HuH-7.5 (cell line): ENCODE measurements at places on chromosomes 6 and 20.

- DNase-seq: peak; percentile 68
These were observed at the start of gene ULBP1 for GRCh38 chr6:149963462-149964307. ULBP1 (plus strand) TSS chr6:149963943; CDS start chr6:149964050, 107 bp downstream.

DNA sequence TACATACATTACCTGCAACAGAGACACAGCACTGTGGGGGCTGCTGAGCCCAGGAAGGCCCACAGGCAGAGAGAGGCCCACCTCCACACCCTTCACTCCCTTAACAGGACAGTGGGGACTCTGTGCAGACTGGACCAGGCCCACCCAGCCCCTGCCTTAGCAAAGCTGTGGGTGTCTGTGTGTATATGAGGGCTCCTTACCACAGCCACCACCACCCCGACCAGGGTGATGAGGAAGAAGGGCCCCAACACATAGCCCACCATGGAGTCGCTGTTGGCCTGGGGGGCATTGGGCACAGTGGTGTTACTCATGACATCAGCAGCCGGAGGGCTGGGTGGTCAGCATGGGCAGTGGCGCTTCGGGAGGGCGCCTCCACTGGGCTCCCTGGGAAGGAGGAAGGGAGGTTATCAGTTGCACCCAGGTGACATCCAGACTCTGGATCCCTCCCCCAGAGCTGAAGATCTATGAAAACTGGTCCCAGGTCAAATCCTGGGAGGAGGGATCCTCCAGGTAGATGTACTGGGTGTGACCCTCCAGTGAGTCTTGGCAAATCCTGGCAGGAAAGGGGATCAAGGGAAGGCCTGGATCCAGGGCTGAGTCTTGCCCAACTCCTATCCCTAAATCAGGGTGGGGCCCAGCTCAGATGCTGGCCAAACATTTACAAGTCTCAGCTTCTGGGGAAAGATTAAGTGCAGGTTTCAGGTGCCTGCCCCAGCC, 1.2 kb downstream of the SMIM29 start:
- no peak for DNase-seq

GRCh38 chr20:63235399-63235983, at the start of gene BIRC7:
BIRC7 (plus strand) TSS chr20:63235905; CDS start chr20:63236097, 192 bp downstream.
- DNase-seq: no peak

DNA sequence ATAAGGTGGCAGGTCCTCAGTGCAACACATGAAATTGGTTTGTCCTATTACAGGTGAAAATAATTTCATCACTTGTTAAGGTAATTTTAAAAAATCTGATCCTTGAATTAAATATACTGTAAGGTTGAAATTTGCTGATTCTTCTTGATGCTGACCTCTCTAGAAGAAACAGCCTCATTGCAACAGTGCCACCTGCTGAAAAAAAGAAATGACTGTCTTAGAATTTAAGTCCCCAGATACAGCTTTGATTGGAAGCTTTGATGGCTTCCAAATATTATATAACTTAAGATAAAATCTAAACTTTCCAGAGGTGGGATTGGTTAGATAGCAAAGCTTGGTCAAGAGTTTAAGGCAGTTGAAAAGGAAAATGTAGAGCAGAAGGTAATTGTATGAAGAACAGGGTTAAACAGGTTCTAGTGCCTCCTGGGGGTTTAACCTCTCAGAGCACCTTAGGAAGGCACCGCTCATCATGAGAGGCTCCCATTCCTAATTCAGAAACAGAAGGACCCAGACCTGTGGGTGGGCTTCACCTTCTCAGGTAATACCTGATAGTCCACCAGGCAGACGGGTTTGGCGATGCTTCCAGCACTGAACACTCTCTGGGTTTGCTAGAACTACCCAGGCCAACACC, 401.0 kb downstream of the PAX1 start:
- DNase-seq: no peak

DNA sequence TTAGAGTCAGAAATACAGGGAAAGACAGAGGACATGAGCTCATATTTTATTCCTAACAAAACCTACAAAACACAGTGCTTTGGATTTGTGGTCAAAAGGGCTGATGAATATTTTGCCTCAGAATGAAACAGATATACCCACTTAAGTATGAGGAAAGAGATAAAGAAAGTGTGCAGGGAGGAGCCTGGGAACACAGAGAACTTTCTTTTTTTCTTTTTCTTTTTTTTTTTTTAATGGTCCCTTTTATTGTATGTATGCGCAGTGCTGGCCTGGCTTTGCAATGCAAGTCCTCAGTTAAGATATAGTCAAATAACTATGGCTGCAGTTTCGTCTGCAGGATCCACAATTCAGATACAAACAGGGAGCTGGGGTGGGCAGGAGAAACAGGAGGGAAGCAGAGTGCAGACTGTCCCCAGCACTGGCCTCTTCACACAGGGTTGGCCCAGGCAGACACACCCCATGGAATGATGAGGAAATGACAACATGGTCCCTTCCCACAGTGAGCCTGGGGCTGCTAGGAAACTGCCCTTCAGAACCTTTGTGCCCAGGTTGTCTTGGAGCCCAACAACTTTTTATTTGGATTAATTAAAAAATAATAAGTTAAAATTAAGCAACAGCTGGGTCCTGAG, 629.8 kb upstream of the AGPAT4 start:
- no peak for DNase-seq

DNA sequence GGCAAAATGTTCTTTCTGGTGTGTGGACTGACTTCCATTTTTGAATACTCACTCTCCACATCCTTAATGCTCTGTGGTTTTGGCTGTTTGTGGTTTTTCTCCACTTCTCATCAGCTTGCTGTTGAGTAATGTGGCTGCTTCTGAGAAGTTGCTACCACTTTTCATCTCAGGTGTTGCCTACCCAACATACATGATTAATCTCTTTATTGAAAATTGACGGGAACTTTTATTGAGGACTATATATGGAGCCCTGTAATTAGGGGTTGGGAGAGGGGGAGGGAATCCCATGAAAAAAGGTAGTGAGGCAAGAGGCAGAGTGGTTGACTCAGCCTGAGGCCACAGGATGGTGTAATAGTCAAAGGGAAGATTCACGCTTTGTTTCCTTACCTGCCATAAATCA, 17.6 kb downstream of the IL22RA2 start:
- no peak for DNase-seq

DNA sequence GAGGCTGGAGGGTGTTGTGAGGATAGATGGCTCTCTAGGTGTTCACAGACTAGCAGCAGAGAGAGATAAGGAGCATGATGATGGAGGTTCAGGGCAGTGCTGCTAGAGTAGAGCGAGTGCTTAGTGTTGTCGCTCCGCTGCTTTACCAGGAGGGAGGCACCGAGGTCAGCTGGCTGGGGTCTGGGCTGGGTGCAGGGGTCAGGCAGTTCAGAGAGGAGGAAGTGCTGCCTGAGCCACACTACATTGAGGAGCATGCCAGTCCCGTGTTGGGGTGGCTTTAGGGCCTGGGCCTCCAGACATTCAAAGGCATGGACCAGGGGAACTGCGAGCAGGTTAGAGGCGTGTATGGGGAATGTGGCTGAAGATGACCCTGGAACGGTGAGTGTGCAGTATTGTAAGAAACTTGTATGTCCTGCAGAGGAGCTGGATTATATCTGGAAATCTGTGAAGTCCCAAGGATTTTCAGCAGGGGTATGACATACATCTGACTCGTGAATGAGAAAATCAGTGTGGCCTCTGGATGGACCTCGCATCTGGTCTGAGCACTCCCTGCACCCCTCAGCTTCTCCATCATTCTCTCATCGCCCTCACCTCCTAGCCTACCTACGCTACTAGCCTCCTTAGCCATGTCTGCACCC, 66.9 kb downstream of the IGF2R start:
- no peak for DNase-seq

DNA sequence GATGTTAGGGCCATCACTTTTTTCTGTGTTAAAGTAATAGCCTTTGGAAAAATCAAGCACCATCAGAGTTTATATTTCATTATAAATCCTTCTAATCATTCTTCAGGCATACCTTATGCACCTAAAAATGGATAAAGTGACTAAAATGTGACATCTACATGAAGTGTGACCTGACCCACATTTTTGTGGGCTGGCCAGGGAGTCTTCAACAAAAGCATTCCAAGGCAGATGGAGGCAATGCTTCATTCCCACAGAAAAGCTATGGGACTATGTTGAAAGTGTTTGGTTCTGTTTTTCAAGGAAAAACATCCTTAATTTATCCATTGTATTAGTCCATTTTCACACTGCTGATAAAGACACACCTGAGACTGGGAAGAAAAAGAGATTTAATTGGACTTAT, 58.8 kb upstream of the LTV1 start:
- no peak for DNase-seq

DNA sequence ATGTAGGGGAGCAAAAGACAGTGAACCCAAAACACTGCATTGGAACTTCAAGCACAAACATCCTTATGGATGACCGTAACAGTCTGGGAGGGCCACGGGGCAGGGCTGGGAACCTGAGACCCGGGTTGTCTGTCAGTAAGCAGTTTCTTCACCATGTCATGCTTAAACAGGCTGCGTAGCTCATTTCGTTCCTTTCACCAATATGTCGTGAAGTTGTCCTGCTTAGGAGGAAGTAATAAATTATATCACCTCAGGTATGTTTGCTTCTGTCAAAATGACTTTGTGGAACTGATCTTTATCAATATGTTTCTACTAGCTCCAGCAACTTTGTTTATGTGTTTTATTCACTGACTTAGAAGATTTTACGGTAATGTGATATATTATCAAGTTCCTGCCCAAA, 12.4 kb upstream of the MAK start:
- no peak for DNase-seq

DNA sequence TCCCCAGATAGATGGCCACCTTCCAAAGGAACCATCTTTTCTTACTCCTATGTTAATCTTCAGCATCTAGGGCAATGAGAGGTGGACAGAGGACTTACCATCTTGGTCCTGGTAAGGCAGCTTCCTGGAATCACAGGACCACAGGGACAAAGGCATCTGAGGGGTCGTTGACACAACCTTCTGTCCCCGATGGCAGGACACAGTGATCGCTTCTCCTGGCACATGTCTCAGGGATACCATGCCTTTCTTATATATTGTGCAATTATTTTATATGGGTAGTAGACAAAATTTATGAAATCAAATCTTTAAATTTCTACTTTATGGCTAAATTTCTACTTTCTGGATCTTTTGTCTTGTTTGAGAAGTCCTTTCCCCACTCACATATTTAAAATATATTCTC, 20.1 kb downstream of the SERPINB1 start:
- no peak for DNase-seq
